ENCODE measurements at places on chromosomes 1 and 21.

- DNase-seq, result no peak
These were observed 287.5 kb downstream of the ASTN1 start for GRCh38 chr1:176876966-176877515.

- DNase-seq, result no peak
These were observed 8.9 kb upstream of the ZNF669 start for GRCh38 chr1:247113094-247113497.

DNA sequence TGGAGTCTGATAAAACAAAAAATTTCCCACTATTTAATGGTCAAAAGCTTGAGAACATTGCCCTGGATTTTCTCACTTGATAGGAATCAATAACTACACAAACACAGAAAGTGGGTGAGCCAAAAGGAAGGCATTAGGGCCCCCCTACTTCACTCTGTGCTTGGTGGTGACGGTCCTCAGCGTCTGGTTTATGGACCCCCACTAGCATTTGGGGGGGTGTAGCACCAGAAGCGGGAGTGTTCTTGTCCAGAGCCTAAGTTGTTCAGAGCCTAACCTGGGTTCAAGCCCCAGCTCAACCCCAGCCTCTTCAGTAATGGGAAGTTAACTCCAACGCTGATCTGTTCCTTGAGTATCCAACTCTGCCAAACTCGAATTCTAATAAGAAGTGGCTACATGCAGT, 33.1 kb downstream of the STPG1 start:
- DNase-seq, result no peak

DNA sequence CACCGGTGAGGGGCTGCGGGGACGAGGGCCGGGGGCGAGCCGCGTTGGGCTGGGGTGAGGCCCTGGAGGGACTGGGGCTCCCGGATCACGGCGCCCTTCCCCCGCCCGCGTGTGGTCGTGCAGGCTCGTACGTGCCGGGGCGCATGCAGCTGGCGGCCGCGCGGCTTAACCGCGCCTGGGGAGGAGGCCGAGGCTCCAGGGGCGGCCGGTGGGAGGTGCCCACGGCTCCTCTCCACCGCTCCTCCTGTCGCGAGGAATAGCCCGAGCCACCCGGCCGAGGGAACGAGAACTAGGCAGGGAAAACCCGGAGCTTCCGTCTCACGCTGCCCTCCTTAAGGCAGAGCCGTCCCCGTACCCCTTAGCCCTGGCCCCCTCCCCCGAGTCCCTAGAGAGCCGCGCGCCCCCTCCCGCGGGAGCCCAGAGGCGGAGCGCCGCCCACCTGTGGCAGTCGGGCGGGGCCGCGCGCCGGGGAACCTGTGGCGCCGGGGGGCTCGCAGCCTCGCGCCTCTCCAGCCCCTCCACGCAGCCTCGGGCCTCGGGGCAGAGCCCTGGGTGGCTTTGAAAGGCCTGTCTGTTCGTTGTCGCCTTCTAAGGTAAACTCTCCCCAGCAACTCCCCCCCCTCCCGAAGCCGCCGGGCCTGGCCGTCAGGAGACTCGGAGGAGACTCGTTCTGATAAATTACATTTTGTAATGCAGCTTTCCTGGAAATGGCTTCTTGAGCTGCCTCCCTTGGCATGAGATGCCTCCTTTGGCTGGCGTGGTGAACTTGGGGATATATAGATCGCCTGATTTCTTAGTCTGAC, 746 bp downstream of the AK4 start:
- DNase-seq, result peak; percentile 43

GRCh38 chr1:66575739-66576138, 41.8 kb downstream of the SGIP1 start:
- no peak for DNase-seq

- DNase-seq, result no peak
These were observed 209.2 kb upstream of the DAB1 start for GRCh38 chr1:57633056-57633455.

GRCh38 chr1:187244623-187245022, 415.9 kb downstream of the PLA2G4A start:
- DNase-seq, result peak; percentile 100

- no peak for DNase-seq
These were observed 2.9 kb downstream of the DDI2 start for GRCh38 chr1:15620155-15620545.

- peak; percentile 15 for DNase-seq
These were observed 29.7 kb downstream of the SSBP3 start for GRCh38 chr1:54376430-54377039.

DNA sequence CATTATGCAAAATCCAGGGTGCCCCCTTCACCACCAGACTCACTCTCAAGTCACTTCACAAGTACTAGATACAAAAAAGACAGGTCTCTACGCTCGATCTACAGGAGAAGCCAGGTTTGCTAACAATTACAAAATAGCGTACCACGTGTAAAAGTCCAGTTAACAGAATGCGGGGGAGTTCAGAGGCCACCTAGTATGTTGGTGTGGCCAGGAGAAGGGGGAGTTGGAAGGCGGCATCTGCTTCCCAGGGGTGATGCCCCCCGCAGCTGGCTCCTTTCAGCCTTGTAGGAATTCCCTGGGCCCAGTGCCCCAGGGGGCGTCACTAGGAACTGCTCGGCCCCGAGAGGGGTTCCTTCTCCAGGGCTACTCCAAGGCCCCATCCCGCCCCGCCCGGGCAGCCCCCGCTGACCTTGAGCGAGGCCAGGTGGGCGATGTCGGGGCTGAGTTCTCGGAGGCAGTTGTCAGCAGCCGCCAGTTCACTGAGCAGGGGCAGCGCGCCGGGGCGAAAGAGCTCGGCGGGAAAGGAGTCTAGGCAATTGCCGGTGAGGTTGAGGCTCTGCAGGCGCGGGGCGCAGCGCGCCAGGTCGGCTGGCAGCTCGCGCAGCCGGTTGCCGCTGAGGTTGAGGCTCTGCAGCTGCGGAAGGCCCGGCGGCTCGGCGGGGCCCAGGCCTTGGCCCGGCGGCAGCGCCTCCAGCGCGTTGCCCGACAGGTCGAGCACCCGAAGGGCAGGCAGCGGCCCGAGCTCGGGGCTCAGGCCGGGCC, 664 bp downstream of the LRRC47 start:
- peak; percentile 39 for DNase-seq

GRCh38 chr1:107950464-107950863, 14.5 kb downstream of the VAV3 start:
- DNase-seq, result no peak

All from RPMI8226 (cell line).